Iris pigment epithelial cell (primary cell): ENCODE measurements at places on chromosomes 12 and 14.

DNA sequence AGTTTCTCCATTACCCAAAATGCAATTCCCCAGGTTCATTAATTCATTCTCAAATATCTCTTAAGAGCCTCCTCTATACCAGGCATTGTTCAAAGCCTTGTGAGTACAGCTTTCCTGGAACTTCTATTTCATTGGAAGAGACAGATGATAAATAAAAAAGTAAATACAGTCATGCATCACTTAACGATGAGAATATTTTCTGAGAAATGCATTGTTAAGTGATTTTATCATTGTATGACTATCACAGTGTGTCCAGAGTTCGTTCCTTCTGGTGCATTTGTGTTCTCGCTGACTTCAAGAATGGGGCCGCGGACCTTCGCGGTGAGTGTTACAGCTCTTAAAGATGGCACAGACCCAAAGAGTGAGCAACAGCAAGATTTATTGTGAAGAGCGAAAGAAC, 66.0 kb downstream of the ANO4 start:
- DNase-seq: no peak

DNA sequence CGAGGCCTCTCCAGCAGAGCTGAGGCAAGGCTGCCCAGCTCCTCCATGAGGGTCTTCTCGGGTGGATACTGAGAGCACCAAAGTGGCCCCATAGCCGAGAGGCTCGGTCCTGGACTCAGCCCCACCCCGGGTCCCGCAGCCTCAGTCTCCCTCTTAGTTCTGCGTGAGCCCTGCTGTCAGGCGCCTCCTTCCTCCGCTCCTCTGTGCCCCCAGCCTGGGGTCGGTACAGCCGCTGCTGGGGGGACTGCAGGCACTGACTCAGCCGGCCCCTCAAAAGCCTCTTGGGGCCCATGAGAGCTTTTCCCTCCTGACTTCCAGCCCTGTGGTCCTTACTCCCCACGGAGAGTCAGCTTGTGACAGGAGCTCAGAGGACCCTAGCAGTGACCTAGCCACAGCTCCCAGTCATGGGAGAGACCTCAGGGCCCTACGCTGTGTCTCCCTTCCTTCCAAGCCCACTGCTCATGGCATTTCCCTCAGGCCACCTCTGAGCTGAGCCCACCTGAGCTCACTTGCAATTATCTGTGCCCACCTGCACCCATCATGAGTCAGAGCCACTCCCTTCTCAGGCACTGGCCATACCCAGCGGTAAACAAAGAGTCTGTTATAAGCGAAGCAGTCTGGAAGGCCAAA, 295.0 kb upstream of the RTL1 start:
- DNase-seq: no peak

- peak; percentile 12 for DNase-seq
These were observed 430.5 kb downstream of the DPF3 start for GRCh38 chr14:72463291-72463866.

DNA sequence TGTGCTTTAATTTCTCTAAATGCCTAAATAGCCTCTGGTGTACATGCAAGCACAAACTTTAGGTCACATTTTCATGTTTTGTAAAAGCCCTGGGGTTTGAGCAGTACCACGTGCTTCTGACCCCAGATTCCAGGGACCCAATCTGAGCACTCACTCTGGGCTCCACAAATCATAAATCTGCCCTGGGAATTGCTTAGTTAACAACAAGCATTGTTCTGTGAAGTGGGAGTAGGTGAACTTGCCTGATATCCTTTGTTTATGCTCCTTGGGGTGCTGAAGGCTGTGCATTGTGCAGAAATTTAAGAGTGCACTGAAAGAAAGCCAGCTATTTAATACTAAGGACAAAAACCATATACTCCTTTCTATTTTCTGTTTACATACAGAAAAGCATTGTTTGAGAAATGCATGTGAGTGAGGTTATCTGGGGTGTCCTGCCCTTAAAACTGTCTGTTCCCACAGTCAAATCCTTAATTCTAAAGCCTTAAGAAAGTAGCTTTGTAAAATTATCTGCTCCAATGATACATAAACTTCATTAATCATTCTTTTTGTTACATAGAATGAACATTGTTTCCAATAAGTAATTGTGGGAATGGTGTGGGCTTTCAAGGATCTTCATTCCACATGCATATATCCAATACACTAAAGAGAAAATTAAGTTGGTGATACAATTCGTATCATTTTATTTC, 258.6 kb upstream of the NPAS3 start:
- no peak for DNase-seq

- DNase-seq: peak; percentile 94
These were observed 87.2 kb downstream of the DAAM1 start for GRCh38 chr14:59275668-59276067.
